ENCODE measurements at places on chromosomes 2 and 18.

GRCh38 chr18:69898241-69898861 lies 49.3 kb downstream of the CD226 start:
- no peaks in the 10 kb centered on the region for H3K4me1 ChIP-seq
- H3K27me3 ChIP-seq = no peaks in the 10 kb centered on the region
- H3K36me3 ChIP-seq = no peaks in the 10 kb centered on the region
- no peak overlapping the region for H3K4me3 ChIP-seq

GRCh38 chr2:240155745-240156390 lies 15.4 kb upstream of the OTOS start:
- no peak overlapping the region for H3K27ac ChIP-seq
- no peak for DNase-seq
- no peak overlapping the region for H3K4me3 ChIP-seq

- no peaks in the 10 kb centered on the region for H3K4me1 ChIP-seq
- no peak for DNase-seq
- no peak overlapping the region for H3K27ac ChIP-seq
- no peaks in the 10 kb centered on the region for H3K27me3 ChIP-seq
- H3K36me3 ChIP-seq = no peaks in the 10 kb centered on the region
These were observed 91.7 kb upstream of the MMADHC start for GRCh38 chr2:149679286-149679685.

DNA sequence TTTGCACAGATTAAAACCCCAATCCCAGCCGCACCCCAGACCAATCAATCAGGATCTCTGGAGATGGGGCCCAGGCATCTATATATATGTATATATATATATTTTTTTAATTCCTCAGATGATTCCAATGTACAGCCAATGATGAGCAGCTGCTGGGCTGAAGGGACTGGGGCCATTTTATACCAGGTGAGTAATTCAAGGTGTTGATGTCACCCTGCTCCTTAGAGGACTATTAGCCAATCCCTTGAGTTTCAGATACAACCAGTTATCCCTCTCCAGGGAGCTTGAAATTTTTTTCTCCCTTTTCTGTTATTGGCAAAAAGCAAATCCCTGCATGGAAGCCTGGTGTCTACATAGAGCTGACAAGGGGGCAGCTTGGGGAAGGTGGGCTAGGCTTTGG lies 59.8 kb downstream of the MCFD2 start:
- DNase-seq = no peak
- H3K36me3 ChIP-seq = no peaks in the 10 kb centered on the region
- no peaks in the 10 kb centered on the region for H3K27me3 ChIP-seq
- H3K4me3 ChIP-seq = no peak overlapping the region
- peaks cover 15% of the 10 kb centered on the region for H3K4me1 ChIP-seq
- peak overlapping the region; percentile 89 for H3K27ac ChIP-seq

- H3K4me1 ChIP-seq = no peaks in the 10 kb centered on the region
- H3K27me3 ChIP-seq = no peaks in the 10 kb centered on the region
- H3K4me3 ChIP-seq = no peak overlapping the region
- DNase-seq = no peak
These were observed 95.4 kb downstream of the ZAP70 start for GRCh38 chr2:97808816-97809215.

DNA sequence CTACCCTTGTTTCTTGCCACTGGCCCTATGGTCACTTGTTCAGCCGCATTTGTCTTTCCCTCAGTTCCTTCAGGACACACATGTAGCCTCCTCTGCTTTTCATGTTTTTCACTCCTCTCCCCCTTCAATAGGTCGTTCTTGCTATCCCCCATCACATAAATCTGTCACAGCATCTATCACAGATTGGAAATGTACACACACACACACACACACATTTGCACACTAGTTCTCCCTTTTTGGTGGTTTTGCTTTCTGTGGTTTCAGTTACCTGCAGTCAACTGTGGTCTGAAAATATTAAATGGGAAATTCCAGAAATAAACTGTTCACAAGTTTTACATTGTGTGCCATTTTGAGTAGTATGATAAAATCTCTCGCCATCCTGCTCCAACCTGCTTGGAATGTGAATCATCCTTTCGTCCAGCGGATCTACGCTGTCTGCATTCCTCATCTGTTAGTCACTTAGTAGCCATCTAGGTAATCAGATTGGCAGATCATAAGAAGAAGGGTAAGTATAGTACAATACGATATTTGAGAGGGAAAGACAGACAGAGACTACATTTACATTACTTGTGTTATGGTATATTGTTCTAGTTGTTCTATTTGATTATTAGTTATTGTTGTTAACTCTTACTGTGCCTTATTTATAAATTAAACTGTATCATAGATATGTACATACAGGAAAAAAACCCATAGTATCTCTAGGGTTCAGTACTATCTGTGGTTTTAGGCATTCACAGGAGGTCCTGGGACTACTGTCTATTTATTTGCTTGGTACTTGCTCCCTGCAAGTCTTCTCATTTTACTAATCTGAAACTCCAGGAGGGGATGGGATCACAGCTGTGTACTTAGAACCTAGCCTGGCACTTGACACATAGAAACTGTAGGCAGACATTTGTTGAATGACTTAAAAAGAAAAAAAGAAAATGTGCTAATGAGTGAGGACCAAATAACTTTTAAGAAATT lies 86.1 kb upstream of the PNPT1 start:
- no peaks in the 10 kb centered on the region for H3K27me3 ChIP-seq
- no peak overlapping the region for H3K4me3 ChIP-seq
- no peaks in the 10 kb centered on the region for H3K4me1 ChIP-seq
- DNase-seq = no peak

DNA sequence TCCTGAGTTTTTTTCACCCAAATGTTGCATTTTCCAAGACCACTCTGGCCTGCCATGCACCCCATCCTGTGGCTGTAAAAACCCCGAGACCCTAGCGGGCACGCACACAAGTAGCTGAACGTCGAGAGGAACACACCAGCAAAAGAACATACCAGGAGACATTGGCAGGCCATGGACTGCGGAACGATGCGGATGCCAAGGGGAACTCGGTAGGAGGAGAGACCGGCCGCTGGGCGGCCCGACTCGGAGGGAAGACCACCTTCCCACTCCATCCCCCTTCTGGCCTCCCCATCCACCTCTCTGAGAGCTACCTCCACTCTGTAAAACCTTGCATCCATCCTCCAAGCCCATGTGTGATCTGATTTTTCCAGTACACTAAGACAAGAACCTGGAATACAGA lies 105.5 kb upstream of the CELF4 start:
- no peaks in the 10 kb centered on the region for H3K4me1 ChIP-seq
- no peak for DNase-seq
- no peak overlapping the region for H3K27ac ChIP-seq
- H3K36me3 ChIP-seq = no peaks in the 10 kb centered on the region

GRCh38 chr2:109613081-109613921 lies 465 bp downstream of the SEPTIN10 start:
- peak overlapping the region; percentile 95 for H3K27ac ChIP-seq
- no peaks in the 10 kb centered on the region for H3K36me3 ChIP-seq
- H3K27me3 ChIP-seq = no peaks in the 10 kb centered on the region
- no peak for DNase-seq
- H3K4me1 ChIP-seq = peaks cover 15% of the 10 kb centered on the region
- peak overlapping the region; percentile 78 for H3K4me3 ChIP-seq

- no peaks in the 10 kb centered on the region for H3K4me1 ChIP-seq
- H3K36me3 ChIP-seq = no peaks in the 10 kb centered on the region
- no peak for DNase-seq
- no peaks in the 10 kb centered on the region for H3K27me3 ChIP-seq
- no peak overlapping the region for H3K27ac ChIP-seq
These were observed 7.8 kb downstream of the ATG4B start for GRCh38 chr2:241645056-241645914.

- DNase-seq = no peak
- H3K27me3 ChIP-seq = no peaks in the 10 kb centered on the region
- no peaks in the 10 kb centered on the region for H3K4me1 ChIP-seq
- no peak overlapping the region for H3K27ac ChIP-seq
- no peaks in the 10 kb centered on the region for H3K36me3 ChIP-seq
- H3K4me3 ChIP-seq = no peak overlapping the region
These were observed 434.0 kb upstream of the SPHKAP start for GRCh38 chr2:228615496-228615895.

DNA sequence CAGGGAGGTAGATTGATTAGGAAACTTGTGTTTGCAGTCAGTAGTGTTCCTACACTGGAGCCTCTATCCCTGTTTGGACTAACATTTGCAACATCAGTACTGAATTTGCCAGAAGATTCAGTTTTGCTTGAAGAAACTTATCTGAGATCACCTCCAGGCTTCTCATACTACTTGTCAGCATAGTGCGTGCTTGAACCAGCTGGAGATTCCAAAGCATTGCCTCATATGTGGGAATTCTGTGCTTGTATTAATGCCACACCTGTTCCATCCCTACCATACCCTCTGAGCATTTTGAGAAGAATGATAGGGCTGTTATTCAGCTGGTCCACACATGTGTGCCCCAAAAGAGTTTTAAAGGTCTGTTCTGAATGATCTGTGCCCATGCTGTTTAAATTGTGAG lies 148.7 kb downstream of the RAPGEF4 start:
- H3K27me3 ChIP-seq = no peaks in the 10 kb centered on the region
- DNase-seq = no peak
- no peak overlapping the region for H3K27ac ChIP-seq
- no peak overlapping the region for H3K4me3 ChIP-seq

DNA sequence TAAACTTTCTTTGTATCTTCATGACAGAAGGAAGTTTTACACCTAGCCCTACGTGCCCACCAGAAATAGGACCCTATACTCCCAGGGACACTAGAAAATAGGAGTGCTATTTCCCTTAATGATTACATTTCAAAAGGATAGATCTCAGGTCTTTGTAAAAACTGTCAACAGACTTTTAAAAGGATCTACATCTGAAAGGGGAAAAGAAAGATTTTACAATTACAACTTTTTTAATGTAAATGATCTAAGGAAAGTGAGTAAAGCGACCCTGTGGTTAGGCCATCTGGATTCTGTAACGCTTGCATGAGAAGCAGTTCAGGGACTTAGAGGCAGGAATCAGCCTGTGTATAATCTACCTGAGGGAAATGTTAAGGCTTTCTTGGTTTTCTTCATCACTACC lies 431.8 kb upstream of the MC4R start:
- no peak for DNase-seq
- no peaks in the 10 kb centered on the region for H3K36me3 ChIP-seq
- H3K27me3 ChIP-seq = no peaks in the 10 kb centered on the region
- no peaks in the 10 kb centered on the region for H3K4me1 ChIP-seq
- no peak overlapping the region for H3K27ac ChIP-seq
- no peak overlapping the region for H3K4me3 ChIP-seq

- H3K4me3 ChIP-seq = no peak overlapping the region
- H3K4me1 ChIP-seq = no peaks in the 10 kb centered on the region
- DNase-seq = no peak
- H3K36me3 ChIP-seq = no peaks in the 10 kb centered on the region
- H3K27me3 ChIP-seq = no peaks in the 10 kb centered on the region
These were observed 12.7 kb upstream of the EFR3B start for GRCh38 chr2:25029183-25029554.

- H3K27ac ChIP-seq = no peak overlapping the region
- no peaks in the 10 kb centered on the region for H3K36me3 ChIP-seq
- H3K4me1 ChIP-seq = peaks cover 3% of the 10 kb centered on the region
- H3K27me3 ChIP-seq = no peaks in the 10 kb centered on the region
These were observed 176.8 kb downstream of the ZEB2 start for GRCh38 chr2:144343145-144343544.

- H3K27ac ChIP-seq = no peak overlapping the region
- H3K4me1 ChIP-seq = no peaks in the 10 kb centered on the region
- H3K36me3 ChIP-seq = no peaks in the 10 kb centered on the region
- no peaks in the 10 kb centered on the region for H3K27me3 ChIP-seq
- no peak overlapping the region for H3K4me3 ChIP-seq
These were observed 640.7 kb upstream of the CRIM1 start for GRCh38 chr2:35714883-35715282.

DNA sequence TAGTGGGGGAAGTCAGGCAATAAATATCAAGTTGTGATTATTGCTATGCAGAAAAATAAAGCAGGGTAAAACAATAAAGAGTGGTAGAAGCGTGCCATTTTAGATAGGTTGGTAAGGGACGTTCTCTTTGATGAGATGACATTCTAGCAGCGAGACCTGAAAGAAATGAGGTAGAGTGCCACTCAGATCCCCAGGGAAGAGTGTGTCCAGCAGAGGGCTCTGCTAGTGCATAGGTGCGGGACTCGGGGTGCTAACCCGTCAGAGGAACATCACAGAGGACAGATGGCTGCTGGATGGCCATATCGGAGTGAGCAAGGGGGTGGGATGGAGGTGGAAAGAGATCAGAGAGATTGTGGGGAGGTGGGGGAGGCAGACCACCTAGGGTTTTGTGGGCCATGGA lies 16.3 kb upstream of the GTF2A1L start:
- DNase-seq = no peak
- no peak overlapping the region for H3K4me3 ChIP-seq
- no peak overlapping the region for H3K27ac ChIP-seq
- H3K36me3 ChIP-seq = peaks cover 3% of the 10 kb centered on the region
- H3K4me1 ChIP-seq = no peaks in the 10 kb centered on the region

- no peak overlapping the region for H3K27ac ChIP-seq
- H3K4me3 ChIP-seq = no peak overlapping the region
- H3K36me3 ChIP-seq = no peaks in the 10 kb centered on the region
- H3K27me3 ChIP-seq = no peaks in the 10 kb centered on the region
These were observed 248.1 kb downstream of the ASXL3 start for GRCh38 chr18:33826151-33826550.

GRCh38 chr2:86764661-86765309 lies 25.9 kb downstream of the CD8A start:
- H3K36me3 ChIP-seq = peaks cover 16% of the 10 kb centered on the region
- no peak overlapping the region for H3K27ac ChIP-seq
- no peaks in the 10 kb centered on the region for H3K27me3 ChIP-seq
- peak; percentile 51 for DNase-seq
- no peaks in the 10 kb centered on the region for H3K4me1 ChIP-seq

- no peaks in the 10 kb centered on the region for H3K36me3 ChIP-seq
- H3K27me3 ChIP-seq = peaks cover 2% of the 10 kb centered on the region
- no peak overlapping the region for H3K4me3 ChIP-seq
- no peak for DNase-seq
- H3K27ac ChIP-seq = no peak overlapping the region
These were observed 3.3 kb upstream of the SMYD5 start for GRCh38 chr2:73210696-73211095.

DNA sequence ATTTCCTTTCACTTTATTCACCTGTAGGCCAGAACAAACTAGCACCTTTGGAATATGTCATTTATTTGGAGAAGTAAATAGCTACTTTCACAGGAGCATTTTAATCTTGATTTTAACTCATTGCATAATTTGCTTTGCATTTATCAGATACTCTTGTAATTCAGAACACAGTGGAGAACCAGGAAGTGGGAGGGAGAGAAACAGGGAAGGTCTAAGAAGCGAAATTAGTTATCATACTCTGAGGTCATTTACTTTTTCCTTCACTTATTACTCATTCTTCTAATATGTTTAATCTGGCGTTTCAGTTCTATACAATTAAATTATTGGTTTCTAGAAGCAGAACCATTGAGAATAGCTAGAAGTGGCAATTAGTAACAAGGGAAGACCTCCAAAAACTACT lies 20.7 kb downstream of the RBM44 start:
- no peaks in the 10 kb centered on the region for H3K4me1 ChIP-seq
- H3K36me3 ChIP-seq = no peaks in the 10 kb centered on the region
- no peak overlapping the region for H3K27ac ChIP-seq

GRCh38 chr2:29323961-29324360 lies 208.7 kb downstream of the CLIP4 start:
- no peak for DNase-seq
- H3K4me1 ChIP-seq = no peaks in the 10 kb centered on the region

Data from kidney (tissue), 22 donors.